Stimulated activated CD4-positive, alpha-beta T cell treated with anti-CD3 and anti-CD28 coated beads, Interleukin-4, amount 100 ng/mL, for 4 hours (primary cell): ENCODE measurements at places on chromosomes 3 and 15.

GRCh38 chr3:29185706-29186105 lies 95.2 kb upstream of the RBMS3 start:
- no peak for DNase-seq

GRCh38 chr3:15860014-15860934 lies 62.5 kb upstream of the ANKRD28 start:
- peak; percentile 2 for DNase-seq

GRCh38 chr15:63481105-63481810 lies 23.1 kb upstream of the USP3 start:
- no peak for DNase-seq

- no peak for DNase-seq
Measured at GRCh38 chr3:58482917-58483636, 8.8 kb upstream of the KCTD6 start.

DNA sequence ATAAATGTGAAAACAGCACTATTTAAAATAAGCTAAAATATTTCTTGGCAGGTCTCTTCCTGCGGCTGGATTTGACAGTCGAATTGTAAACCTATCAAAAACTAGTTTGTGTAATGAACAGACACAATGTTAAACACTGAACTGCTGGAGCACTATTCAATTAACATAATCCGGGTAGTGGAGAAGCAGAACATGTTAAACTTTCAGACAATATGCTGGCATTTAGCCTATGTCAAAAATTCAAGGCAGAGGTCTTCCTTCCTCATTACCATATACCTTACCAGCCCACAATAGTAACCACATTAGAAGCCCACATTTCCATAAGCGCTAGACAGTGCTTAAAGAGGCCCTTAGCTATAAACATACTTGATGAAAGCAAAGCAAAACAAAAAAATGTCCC lies 1042.9 kb downstream of the ROBO1 start:
- no peak for DNase-seq

DNA sequence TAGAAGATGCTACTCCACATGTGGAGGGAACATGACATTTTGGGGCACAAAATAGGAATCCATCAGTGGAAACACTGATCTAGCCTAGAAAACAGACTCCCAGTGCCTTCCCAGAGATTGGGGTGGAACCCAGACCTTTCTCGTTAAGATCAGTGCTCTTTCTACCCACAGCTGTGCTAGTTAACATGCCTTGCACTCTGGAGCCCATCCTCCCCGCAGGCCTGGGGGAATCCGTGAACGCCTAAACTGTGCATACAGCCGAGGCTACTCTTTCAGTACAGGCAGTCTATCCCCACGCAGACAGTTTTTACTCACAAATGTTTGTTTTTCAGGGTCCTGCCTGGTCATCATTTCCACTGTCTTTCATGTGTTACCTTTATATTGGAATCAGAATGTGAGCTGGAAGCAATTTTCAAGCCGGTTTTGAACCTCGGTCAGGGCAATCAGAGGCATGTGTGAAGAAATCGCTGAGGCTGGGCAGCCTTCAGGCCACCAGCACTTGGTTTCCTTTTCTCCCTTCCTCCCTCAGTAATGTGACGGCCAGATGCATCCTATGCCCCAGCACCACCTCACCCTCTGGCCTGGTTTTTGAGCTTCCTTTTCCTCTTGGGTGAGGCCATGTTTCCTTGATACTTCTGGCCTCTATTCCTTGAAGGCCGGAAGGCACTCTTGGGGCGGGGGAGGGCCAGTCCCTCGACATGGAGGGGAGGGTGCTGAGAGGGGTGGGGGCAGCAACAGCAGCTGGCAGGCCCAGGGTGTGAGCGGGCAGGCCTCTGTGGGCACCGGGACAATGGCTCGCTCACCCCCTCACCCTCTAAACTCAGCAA lies 123.6 kb upstream of the GALNT15 start:
- no peak for DNase-seq

DNA sequence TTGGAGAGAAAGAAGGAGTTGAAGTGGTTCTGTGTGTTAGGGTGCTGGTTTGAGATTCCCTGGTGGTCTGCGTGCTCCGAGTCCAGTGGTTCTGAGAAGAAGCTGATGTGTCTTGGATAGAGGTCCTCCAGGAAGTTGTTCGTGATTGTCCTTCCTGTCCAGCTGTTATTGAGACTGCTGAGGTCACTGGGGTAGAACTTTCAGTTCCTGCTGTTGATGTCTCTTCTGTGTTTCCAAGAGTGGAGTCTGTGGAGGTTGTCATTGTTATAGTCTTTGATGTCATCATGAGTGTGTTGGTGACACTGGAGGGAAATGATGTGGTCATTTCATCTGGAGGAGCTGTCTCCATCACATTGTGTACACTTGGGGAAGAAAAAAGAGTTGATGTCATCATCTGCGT lies 20.8 kb downstream of the MUC4 start:
- DNase-seq, result no peak

- no peak for DNase-seq
Measured at GRCh38 chr15:22950256-22950990, 29.7 kb downstream of the CYFIP1 start.

- no peak for DNase-seq
Measured at GRCh38 chr15:90221246-90221900, 12.4 kb downstream of the CIB1 start.

DNA sequence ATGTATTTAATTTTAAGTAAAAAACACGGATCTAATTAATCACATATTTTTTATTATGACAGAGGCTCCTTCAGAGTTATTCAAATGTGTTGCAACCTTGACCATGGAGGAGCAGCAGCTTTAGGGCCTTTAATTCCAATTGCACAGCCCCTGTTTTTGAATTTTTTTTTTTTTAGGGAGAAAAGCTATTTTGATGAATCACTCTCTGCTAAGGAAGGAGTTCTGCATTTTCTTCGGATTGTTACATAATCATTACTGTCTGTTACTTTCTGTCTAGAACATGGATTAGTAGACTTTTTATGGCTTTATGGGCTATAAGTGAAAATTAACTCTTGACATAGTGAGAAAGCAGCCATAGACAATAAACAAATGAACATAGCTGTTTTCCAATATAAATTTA lies 90.8 kb downstream of the MCTP2 start:
- no peak for DNase-seq

GRCh38 chr3:108006077-108006771 lies 84.6 kb downstream of the CD47 start:
- DNase-seq, result no peak

GRCh38 chr3:78255403-78255802 lies 1215.5 kb downstream of the ROBO2 start:
- no peak for DNase-seq

- no peak for DNase-seq
Measured at GRCh38 chr3:98171071-98171470, 4.6 kb downstream of the OR5H15 start.

DNA sequence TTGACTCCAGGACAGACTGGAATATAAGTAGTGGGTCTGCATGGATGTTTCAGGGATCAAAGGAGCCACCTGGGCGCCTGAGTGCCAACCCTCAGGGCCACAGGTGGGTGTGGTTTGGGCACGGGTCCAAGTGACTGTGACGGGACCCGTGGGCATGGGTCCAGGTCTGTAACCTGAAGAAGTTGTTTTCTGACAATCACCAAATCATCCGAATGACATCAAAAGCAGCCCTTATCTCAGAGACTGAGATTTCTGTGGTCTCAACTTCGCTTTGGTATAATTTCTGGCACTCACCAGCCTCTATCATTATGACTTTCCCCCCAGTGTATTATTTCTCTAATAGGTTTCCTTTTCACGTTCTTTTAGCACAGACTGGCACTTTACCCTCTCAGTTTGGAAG lies 24.4 kb downstream of the RLBP1 start:
- DNase-seq, result no peak

GRCh38 chr3:196288141-196288460 lies 575 bp upstream of the PCYT1A start:
- DNase-seq, result no peak

- DNase-seq, result no peak
Measured at GRCh38 chr3:74267588-74268184, 346.8 kb downstream of the CNTN3 start.

DNA sequence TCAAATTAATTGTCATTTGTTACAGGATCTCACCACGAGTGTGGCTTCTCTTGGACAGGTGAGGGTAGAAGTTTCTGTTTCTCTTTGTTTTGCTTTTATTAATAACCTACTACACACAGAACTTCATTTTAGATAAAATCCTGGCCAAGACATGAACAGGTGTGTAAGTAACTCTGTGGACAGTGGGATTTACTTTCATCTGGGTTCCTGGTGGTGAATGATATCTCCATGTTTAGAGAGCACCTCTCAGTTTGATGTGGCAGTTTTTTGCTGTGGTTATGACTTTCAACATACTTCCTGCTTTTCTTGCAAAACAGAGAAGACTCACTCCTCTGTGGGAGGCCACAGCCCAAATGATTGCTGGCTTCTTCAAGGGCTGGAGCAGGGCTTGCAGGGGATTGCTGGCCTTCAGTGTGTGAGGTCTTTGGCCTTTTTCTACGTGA lies 71.1 kb upstream of the XCR1 start:
- no peak for DNase-seq

DNA sequence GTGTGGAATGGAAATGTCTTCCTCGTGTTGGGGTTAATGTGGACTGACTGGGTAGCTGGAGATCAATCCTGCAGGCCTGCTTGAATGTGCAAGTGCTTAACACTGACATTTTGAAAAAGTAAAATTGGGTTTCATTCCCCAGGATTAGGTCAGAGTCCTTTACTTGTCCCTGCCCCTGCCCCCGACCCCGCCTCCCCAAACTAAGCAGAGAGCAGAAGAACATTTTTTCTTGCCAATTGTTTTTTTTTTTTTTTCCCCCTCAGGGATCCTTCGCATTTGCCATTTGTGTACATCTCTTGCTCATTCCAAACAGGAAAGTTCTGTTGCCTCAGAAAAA lies 147.0 kb upstream of the NR2F2 start:
- DNase-seq, result no peak

GRCh38 chr3:70738291-70738681 lies 425.8 kb upstream of the MDFIC2 start:
- no peak for DNase-seq

GRCh38 chr3:196599734-196600128 lies 31.3 kb downstream of the FBXO45 start:
- DNase-seq, result no peak

DNA sequence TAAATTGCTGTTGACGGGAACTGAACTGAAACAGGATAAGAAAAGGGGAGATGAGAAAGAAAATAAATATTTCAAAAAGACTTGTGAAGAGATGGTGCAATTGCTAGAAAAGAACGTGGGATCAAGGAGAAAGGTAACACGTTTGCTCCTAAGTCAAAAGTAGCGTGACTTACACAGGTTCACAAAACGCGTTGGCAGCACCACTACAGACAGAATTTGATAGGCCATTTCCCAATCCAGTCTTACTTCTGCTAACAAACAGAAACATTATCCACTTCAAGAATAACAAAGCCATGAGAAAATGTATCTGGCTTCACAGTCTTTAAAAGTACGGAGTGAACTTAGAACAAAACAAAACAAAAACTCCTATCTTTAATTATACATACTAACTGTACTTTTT lies 75.5 kb downstream of the DPH6 start:
- no peak for DNase-seq

DNA sequence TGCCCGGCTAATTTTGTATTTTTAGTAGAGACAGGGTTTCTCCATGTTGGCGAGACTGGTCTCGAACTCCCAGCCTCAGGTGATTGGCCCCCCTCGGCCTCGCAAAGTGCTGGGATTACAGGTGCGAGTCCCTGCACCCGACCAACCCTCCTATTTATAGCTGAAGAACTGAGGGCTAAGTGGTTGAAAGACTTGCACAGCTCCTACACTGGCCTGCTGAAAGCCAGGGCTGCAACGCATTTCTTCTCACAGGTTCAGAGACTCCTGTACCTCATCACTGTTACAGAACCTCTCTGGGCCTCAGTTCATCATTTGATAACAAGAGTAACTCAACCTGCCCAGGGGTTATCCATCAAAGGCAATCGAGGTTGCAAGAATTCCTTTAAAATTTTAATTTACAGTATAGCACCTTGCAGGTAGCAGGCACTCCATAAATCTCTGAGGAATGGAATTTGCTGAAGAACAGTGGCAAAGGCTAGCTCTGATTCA lies 626.5 kb upstream of the TBL1XR1 start:
- no peak for DNase-seq
